ENCODE measurements at places on chromosomes 2 and 18.

DNA sequence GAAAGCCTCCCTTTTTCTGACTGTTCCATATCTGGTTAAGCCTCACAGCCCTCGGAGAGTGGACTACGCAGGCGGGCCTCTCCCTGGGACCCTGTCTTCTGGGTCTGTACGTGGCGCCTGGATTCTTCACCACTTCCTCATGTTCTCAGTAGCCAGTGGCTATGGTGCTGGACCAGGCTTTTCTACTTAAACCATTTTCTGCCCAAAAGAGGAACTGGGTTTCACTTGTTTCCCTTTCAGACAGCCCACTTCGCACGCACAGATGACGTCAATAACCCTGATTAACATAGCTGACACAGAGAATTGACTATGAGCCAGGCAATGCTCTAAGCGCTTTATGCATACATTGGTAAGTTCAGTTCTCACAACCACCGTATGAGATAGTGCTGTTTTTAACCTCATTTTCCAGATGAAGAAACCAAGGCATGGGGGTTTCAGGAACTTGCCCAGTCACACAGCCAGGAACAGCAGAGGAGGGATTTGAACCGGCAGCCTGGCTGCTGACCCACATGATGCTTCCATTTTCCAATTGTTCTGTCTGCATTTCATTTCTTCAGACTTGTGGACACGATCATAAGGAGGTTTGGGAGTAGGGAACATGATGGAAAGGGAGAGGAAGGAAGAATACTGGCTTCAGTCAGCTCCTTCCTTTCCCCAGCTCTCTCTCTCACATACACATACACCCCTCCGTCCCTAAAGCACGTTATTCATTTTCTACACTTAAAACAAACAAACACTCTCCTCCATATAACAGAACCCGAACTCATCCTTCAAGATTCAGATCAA lies 41.7 kb downstream of the MYOM1 start:
- DNase-seq = no peak

DNA sequence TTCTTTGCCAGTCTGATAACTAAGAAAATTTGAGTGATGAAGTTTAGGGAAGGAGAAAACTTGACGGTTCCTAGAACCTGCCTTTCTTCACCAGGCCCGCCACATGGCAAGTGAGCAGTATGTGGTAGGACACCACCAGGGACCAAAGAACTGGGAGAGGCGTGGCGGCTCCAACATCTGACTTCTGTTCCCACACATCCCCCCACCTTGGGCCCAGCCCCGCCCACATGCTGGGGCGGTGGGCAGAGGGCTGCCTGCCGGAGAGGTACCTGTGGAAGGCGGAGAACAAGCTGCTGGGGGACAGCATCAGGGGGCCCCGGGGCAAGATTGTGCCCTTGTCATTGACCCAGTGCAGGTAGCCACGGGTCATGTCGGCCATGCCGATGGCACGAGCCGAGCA lies 75.0 kb downstream of the EMILIN2 start:
- DNase-seq = no peak

GRCh38 chr2:241111440-241111805 lies 9.3 kb upstream of the MTERF4 start:
- no peak for DNase-seq

- no peak for DNase-seq
These were observed 290.7 kb downstream of the CYP26B1 start for GRCh38 chr2:71856773-71857525.

DNA sequence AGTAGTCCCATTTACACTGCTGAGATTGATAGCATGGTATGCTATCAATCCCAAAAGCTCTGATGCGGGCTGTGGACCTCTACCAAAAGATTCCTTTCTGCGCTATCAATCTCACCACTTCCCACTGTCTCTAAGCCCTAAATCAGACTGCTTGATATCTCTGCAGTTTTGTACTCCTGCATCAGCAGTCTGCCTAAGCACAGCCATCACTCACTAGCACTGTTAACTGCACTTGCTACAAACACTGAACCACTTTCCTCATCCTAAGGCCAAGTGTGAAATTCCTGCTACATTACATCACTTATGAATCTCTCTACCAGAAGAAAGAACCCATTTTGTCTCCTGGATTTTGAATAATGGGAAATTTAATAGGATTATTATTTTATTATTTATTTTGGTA lies 237.0 kb downstream of the HNMT start:
- DNase-seq = peak; percentile 13

- no peak for DNase-seq
These were observed 109.5 kb downstream of the RAPGEF4 start for GRCh38 chr2:172845028-172845630.

GRCh38 chr2:218438596-218438995 lies 19.7 kb downstream of the VIL1 start:
- DNase-seq = no peak

GRCh38 chr2:149566652-149567051 lies 20.9 kb downstream of the MMADHC start:
- DNase-seq = no peak

- DNase-seq = no peak
These were observed 25.5 kb downstream of the PIAS2 start for GRCh38 chr18:46891742-46892214.

GRCh38 chr18:24195296-24196053 lies 56.6 kb downstream of the CABYR start:
- DNase-seq = no peak

DNA sequence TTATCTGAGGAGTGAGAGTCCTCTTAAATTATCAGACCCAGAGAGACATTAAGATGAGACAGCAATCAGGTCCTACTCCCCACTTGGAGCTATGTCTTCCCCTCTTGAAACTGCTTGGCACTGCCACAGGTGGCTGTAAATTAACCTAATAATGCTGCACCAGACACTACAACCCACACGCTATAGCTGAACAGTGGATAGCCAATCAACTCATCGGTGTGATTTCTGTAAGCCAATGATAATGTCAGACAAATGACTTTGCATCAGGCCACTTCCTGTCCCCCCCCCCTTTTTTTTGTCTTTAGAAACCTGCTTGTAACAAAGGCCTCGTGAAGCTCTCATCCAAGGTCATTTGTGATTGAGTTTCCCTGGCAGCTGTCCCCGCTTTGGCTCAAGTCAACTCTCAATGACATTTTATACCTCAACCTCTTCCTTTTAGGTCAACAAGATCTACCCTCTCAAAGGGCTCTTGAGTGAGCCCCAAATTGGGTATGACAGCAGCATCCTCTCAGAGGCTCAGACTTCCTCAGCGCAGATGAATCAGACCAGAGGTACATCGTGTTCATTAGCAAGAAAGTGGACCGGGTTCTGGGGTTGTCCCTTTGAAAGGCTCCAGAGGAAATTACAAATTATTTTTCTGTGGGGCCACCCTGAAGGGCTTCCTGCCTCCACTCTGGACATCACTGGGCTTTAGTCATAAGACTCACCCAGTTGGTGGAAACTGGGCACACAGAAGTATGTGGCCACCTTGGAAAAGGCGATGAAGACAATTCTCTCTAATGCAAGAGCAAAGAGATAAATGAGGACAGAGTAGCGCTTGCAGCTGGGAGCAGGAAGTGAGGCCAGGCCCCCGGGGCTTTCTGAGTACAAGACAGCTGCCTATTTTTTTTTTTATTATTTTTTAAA lies 73.6 kb downstream of the COPS8 start:
- no peak for DNase-seq

GRCh38 chr2:29061616-29062015 lies 12.7 kb downstream of the PCARE start:
- no peak for DNase-seq

- DNase-seq = no peak
These were observed 116.0 kb upstream of the EPC2 start for GRCh38 chr2:148528356-148529064.

GRCh38 chr2:138373993-138374408 lies 127.6 kb upstream of the SPOPL start:
- peak; percentile 33 for DNase-seq

DNA sequence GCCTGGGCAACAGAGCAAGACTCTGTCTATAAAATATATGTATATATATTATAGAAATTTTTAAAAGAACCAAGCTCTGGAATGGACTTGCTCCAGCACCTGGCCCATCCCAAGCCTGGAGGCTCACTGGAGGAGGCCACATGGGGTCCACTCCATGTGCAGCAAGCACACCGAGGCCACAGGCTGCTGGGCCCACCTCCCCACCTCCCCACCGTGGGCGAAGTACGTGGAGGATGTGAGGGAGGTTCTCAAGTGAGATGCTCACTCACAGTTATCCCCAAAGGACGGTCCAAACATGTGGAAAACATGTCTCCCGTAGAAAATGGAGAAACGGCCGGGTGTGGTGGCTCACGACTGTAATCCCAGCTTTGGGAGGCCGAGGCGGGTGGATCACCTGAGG lies 13.9 kb upstream of the RAB17 start:
- DNase-seq = no peak

DNA sequence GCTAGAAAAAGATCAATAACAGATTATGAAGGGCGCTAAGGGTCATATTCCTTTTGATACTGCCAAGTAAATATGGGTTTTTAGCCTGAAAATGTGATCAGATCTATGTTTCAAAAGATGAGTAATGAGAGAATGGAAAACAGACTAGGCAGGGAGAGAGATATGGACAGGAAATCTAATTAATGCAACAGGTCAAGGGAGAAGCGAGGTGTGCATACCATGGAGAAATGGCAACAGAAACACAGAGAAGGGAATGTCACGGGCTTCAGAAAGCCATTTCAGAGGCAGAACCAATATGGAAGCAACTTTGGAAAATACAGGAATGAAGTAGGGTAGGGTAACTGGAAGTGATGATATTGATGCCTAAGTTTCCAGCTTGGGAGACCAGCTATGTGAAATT lies 69.3 kb downstream of the SIGLEC15 start:
- no peak for DNase-seq

DNA sequence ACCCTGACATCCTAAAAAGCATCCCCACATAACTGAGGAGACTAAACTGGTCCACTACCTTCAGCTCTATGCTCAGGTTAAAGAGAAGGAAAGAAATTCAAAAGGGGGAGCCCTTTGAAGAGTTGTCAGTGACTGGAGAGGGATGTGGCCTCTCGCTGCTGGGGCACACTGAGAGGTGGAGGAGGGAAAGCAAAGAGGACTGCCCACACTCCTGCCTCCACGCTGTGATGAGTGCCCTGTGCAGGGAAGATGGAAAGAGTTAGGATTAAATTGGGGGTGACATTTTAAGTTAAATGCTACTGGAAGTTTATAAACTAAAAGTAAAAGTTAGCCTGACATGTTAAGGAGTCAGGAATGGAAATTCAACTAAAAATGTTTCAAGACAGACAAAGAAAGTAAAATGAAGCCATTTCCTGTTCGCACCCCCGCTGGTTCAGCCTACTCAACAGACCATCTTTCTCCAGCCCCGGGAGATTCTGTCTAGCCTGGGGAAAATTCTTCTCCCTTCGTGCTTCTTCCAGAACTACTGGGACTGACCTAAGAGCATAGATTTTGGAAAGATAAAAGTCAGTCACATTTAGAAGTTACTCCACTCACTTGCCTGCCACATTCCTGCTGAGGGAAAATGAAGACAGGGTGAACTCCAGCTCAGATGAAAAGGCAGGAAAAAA lies 17.8 kb upstream of the INO80C start:
- DNase-seq = peak; percentile 25

DNA sequence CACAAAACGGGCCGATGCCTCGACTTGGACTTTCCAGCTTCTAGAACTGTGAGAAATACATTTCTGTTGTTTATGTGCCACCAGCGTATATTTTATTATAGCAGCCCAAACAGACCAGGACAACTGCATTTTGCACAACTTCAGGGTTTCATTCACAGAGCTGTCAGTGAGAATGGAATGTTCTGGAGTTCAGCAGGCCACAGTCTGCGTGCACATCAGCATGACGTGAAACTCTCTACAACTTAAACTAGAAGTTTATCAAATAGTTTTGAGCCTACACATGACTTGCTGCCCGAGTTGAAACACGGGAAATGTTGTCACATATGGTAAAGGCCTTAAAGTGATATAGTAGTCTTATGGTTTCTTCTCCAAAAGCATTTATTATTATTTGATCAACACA lies 3.9 kb upstream of the TRIB2 start:
- peak; percentile 50 for DNase-seq

DNA sequence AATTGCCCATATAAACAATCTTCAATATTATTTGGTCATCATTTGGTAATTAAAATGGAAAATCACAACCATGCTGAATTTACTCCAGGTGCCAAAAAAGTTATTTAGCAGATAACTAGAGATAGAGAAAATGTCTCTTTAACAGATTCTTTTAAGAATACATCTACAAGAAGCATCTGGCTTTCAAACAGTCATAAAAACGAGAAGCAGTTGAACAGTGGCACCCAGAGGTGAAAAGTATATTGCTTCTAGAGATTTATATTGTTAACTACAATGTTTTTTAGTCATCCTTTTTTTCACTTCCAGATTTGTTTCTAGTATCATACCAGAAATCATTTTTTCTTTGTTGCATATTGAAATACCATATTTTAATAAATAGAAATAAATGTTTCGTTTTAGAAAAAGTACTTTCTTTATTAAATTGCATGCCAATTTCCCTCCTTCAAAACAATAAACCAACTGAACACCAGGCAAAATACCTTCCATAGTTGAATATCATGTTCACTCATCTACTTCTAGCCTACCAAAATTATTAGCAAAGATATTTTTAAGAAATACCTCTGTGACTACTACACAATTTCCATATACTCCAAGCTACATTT lies 65.4 kb upstream of the HNRNPA3 start:
- DNase-seq = peak; percentile 60

DNA sequence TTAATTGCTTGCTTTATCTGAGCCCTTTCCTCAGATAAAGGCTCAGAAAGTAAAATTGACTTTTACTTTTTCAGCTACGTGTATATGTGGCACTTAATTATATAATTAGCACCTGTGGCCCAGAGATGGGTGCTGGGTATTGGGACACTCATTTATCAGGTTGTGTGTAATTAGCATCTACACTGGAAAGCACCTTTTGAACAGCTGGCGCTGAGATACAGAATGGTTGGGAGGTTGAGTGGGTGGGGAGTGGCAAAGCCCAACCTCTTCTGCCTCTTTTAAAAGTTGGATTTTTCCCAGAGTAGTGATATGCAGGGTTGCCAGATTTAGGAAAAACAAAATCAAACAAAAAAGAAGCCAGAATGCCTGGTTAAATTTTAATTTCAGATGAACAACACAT lies 23.9 kb downstream of the SPTBN1 start:
- no peak for DNase-seq

DNA sequence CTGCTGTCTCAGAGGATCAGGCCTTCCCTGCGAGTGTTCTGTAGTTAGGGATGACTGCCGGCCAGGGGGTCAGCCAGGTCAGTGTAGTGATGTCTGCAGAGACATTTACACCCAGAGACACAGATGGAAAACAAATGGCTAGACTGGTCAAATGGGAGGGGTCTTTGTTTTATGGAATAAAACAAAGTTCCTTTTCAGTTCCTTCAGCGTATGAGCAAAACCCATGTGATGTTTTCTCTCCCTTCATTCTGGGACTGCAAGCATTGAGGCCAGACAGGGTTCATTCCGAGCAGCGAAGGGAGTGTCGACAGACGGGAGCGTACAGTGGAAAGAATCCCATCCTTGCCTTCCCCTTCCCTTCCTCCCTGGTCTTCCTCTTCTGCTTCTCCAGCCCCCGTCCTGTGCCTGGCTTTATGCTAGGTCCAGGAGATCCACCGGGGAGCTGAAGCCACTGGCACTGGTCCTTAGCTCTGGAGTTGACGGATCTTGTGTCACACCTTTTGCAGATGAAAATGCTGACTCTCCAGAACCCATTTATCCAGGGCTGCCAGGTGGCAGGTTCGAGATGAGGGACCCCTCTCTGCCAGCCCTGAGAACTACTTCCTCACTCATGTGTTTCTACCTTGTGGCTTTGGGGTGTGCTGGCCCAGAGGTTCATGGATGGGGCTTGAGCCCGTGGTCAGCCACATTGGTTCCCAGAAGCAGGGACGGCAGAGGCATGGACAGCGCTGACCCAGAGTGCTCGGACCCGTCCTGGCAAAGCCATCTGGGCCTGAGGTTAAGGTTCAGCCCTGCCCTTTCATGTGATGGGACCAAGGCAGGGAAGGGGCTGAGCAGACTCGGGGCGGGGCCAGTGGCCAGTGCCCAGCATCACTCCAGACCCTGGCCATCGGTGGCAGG lies 24.2 kb downstream of the ITGB1BP1 start:
- no peak for DNase-seq

Data from fibroblast of skin of right quadriceps (primary cell).